ENCODE measurements at places on chromosomes 12 and 14. TPM values are rescaled to one million over a fixed set of nuclear protein-coding genes. Genes with fewer than 3 reads are reported as not detected.

GRCh38 chr14:81465507-81466228 lies 65.5 kb upstream of the STON2 start:
- DNase-seq, result no peak

DNA sequence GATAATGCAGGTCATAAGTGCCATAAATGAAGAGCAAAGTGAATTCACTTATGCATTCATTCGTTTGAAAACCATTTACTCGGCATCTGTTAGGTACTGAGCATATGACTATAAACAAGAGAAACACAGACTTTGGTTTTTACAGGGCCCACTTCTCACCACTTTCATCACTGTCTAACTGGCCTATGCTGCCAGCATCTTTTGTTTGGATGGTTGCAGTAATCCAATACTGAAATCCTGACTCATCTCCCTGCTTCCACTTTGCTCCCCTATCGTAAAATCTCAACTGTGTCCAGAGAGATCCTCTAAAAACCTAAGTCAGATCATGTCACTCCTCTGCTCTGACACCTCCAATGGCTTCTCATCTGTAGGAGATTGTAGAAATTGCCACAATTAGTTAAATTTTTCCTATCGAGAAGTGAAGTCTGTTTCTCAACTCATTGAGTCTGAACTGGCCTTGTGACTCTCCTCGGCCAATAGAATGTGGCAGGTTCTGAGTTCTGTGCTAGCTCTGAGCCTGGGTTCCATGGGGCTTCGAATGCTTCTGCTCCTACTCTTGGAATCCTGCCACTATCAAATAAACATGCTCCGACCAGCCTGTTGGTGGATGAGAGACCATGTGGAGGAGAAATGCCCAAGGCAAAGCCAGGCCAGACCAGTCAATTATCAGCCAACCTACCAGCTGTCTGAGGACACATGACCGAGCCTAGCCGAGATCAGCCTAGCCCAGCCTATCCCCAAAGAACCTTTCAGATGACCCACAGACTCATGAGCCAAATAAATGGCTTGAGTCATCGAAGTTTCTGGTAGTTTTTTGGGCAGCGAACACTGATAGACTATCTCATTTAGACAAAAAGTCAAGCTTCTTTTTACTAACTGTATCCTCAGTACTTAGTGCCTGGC lies 2.2 kb upstream of the BATF start:
- peak; percentile 42 for DNase-seq

DNA sequence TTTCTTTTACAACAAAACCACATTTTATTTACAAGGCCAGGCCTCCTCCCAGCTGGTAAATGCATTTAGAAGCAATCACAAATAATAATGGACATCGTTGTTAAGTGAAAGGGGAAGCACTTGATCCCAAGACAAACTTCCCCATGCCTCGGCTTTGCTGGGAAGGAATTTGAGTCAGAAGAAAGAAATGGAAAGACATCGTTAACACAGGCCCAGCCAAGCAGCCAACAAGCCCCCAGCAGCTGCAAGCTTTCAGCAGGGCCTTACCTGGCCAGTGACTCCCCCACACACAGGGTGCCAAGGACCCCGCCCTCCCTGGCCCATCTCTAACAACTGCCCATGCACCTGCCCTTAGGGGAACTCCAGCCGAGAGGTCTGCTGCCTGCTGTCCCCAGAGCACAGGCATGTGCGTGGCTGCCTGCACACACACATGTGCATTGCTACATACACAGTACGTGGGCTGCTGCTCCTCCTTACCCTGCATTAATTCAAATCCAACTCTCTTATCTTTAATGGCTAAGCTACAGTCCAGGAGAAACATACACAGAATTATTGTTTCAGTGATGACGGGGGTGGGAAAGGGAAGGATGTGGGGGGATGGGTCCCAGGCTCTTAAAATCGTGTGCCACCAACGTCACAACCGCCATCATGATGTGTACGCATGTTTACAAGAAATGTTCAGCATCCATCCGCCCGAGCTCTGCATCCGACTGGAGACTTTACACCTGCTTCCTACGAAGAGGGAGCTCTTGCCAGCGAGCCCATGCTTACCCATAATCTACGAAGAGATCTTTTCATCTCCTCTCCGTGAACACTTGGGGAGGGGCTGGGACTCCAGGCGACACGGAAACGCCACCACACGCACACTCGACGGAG lies 9.8 kb downstream of the BCL11B start:
- no peak for DNase-seq

- DNase-seq, result peak; percentile 82
These were observed 41.8 kb downstream of the EFCAB11 start for GRCh38 chr14:89912667-89913211.

Gene SOX5
- total RNA-seq, result 0.98 TPM

Measured in MCF 10A (cell line).